NCI-H187 (cell line): ENCODE measurements at places on chromosomes 2 and 18.

GRCh38 chr2:155309483-155309882 is 611.0 kb downstream of the KCNJ3 start:
- DNase-seq = no peak

- no peak for DNase-seq
Measured at GRCh38 chr18:63683152-63683551, 19.6 kb upstream of the SERPINB11 start.

DNA sequence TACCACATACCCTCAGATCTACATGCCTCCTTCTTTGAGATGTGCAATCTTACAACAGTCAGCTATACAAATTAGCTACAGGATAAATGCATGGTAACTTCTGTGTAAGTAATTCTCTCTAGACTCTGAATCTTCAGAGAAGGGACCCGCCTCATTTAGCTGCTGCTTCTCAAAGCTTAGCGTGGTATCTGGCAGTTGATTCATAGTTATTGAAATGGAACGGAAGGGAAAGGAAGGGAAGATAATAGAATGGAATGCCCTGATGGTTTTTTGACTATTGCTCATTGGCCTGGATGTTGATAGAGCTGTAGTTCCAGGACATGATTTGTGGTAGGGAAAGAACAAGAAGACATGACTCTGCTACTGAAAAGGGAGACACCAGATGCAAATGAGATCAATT is 498.1 kb upstream of the CRIM1 start:
- DNase-seq = no peak

- peak; percentile 87 for DNase-seq
Measured at GRCh38 chr2:12303181-12304030, 413.3 kb upstream of the TRIB2 start.

- DNase-seq = no peak
Measured at GRCh38 chr2:214801768-214802397, 7.6 kb downstream of the BARD1 start.

DNA sequence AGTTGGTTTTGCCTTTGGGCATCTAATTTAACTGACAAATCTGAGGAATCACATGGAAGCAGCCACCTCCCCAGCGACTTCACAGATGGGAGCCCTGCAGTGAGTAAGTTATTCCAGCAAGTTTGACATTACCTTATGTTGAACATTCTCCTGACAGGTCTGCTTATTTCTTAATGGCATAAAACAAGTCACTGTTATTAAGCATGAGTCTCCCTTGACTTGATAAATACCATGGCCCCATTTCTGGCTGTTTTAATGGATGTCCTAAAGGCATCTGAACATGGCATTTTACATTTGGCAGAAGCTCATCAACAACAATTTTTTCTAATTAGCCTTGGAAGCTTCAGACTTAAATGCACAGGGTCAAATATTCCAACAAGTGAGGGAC is 92.6 kb upstream of the CREB1 start:
- DNase-seq = no peak
